Esophagus mucosa (tissue), 1 donor: ENCODE measurements at places on chromosomes 6 and 20. TPM values are rescaled to one million over a fixed set of nuclear protein-coding genes. Genes with fewer than 3 reads are reported as not detected.

- no peak for ATAC-seq
Measured at GRCh38 chr6:14081126-14081525, 36.4 kb upstream of the CD83 start.

- ATAC-seq: no peak
Measured at GRCh38 chr6:125189494-125189893, 35.9 kb downstream of the TPD52L1 start.

DNA sequence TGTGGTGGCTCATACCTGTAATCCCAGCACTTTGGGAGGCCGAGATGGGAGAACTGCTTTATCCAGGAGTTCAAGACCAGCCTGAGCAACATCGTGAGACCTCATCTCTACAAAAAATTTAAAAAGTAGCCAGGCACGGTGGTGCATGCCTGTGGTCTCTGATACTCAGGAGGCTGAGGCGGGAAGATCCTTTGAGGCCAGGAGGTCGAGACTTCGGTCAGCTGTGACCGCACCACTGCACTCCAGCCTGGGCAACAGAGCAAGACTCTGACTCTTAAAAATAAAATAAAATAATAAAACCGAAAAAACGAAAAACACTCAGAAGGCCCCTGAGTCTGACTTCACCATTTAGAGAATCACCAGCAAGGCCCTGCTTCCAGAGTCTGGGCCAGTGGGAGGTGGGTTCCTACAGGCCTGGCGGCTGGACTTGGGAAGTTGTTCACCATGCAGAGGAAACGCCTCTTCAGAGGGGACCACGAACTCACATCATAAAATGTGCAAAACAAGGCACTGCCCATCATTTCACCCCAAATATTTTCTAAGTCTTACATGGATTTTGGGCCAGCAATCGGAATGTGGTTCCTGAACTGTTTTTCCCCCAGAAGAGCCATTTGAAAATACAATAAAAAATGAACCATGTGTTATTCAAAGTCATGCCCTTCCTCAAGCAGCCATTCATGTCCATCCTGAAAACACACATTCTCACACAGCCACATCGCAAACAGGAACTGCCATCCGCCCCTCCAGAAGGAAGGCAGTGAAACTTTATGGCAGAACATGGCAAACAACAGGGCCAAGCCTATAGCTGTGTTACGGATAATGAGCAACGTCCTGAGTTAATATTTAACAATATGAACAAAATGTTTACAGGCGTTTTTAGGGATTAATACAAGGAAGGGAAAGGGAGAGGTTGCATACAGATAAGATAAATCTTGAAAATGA, 57.8 kb downstream of the SLC22A23 start:
- ATAC-seq: no peak

DNA sequence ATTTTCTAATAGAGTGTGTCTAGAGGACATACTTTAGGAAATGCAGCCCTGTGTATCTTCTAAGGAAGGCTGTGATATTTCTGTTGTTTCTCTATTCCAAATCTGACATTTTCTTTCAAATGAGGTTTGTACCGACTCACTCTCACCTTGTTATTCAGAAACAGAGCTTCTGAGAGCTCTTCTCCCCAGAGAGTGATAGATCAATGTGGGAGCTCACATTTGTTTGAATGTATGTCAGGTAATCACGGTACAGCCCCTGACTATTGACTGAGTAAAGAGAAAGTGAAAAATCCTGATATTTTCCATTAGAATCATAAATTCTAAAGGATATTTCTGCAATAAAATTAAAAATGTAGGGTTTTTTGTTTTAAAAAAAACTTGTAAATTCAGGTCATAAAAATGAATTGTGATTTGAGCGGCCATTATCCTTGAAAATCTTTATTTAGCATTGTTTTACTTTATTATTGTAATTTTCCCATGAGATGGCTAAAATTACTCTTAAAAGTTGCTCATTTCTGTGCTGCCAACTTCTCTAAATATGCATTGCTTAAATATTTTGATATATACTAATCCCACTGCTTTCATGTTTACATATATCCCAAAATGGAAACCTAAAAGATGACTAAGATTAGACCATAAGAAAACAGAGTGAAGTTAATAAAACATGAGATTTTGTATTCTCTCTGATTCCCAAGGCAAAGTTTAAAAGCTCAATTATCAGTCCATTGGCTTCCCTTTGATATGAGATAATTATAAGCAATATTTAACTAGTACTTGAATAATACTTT, 1226.8 kb upstream of the CITED2 start:
- ATAC-seq: no peak

Gene DDX43
- 0.56 TPM for total RNA-seq

Gene GPX5
- not detected for total RNA-seq

DNA sequence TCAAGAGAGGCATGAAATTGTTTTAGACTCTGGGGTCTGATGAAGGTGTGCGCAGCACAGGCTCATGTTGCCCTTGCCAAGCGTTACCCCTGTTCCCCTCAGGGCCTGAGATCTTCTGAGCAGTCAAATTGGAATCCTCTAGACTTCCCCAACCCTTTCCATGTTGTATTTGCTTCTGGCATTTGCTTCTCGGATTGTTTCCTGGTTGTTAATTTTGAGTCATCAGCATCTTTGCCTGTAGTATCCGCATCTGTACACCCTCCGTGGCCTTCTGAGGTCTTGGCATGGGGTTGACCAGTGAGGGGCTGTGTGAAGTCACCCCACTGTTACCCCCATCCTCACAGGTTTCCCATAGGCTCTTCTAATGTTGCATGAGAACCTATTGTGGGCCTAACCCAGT, 40.9 kb downstream of the SLC24A3 start:
- peak; percentile 10 for ATAC-seq

GRCh38 chr20:32112841-32113240, 3.3 kb downstream of the TM9SF4 start:
- ATAC-seq: peak; percentile 94

DNA sequence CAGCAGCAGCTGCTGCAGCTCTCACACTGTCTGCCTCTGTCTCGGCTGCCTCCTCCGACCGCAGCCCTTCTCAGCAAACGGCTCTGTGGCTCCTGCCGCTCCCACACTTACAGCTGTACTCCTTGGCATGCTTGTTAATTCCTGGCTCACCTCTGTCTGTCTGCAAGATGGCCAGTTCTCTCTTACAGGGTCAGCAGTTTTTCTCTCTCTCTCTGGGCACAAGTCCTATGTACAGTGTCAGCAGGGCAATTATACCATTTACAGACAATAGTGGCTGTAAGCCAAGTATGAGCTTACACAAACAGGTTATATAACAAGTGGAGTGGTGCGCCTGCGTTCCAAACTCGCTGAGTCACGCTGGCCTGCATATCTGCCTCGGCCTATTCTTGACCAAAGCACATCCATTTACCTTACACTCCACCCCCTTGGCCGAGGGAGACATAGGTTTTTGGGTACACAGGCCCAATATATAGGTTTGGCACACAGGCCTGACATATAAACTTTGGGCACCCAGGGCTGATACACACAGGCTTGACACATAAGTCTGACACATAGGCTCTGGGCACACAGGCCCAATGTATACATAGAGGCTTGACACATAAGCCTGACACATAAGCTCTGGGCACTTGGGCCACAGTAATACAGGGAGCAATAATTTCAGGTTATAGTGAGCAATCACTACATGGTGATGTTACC, 4.4 kb downstream of the ZKSCAN3 start:
- ATAC-seq: peak; percentile 91

DNA sequence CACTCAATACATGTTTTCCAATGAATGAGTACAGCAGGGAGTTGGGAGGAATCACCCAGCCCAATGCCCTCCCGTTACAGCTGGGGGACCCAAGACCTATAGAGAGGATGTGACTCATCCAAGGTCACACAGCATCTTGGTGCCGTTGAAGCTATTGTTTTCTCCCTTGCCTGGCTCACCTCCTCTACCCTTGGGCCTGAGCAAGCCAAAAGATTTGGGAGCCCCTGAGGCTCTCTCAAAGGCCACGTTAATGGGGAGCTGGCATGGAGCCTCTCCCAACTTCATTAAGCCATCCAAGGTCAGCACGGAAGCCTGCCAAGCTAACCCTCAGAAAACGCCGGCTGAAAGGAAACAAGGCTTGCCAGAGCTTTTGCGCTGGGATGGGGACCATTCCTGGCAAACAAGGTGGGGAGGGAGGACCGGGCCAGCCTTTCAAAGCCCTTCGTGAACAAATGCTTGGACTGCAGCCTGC, 30.4 kb downstream of the KCNB1 start:
- peak; percentile 27 for ATAC-seq

Gene TRIM10
- total RNA-seq: not detected

DNA sequence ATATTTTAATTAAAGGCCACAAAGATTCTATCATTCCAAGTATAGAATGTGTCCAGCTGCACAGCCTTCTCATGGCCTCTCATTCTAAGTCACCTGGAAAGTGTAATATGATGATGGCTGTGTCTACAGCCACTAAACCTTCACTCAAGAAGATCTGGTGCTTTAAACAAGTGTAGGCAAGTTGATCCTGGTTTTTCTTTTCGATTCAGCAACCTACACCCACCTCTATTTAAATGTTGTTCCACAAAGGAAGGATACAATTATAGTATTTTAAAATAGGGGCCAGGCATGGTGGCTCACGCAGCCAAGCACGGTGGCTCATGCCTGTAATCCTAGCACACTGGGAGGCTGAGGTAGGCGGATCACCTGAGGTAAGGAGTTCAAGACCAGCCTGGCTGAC, 25.5 kb upstream of the DST start:
- peak; percentile 13 for ATAC-seq

GRCh38 chr20:51042657-51043247, 19.8 kb upstream of the KCNG1 start:
- ATAC-seq: no peak

DNA sequence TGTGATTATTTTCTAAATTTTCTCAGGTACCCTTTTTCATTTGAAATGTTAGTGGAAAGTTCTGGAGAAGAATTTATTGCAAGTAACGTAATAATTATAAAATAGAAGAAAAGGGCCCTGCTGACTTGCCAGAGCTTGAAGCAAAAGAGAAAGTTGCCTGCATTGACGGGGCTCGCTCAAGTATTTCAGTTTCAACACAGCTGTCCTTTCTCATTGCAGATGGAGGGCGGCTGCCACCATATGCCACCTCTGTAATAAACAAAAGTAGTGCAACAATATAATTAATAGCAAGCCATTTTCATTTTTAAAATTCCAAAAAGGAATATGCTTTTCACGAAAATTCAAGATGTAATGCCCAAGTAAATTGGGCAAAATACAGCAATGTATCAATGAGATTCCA, 246.2 kb downstream of the PACRG start:
- ATAC-seq: no peak

DNA sequence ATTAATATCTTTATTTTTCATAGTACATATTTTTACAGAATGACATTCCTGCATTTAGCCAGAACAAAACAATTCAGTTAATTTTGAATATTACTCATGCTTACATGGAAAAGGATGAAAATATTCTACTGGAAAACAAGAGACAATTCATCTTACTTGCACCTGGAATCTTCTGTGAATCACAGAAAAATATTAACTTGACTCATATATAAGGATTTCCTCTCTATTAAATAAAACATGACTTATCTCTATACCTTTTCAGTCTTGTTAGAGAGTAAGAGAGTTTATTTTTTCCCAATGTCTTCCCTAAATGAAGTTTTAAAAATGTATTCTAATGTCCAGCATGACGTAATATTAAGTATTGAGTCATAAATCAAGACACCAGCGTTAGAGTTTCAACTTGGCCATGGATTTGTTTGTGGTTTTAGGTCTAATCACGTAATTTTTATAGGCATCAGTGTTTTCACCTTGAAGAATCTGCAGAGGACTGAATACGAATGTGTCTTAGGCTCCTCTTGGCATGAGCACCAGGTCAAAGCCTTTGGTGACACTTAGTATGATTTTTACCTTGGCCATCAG, 445.1 kb upstream of the JAG1 start:
- ATAC-seq: no peak

GRCh38 chr6:16229700-16230099, 8.7 kb upstream of the GMPR start:
- peak; percentile 42 for ATAC-seq

GRCh38 chr6:124993327-124993726, 31.1 kb downstream of the RNF217 start:
- ATAC-seq: peak; percentile 31

GRCh38 chr20:35434085-35435005, 3.7 kb downstream of the GDF5 start:
- ATAC-seq: no peak

DNA sequence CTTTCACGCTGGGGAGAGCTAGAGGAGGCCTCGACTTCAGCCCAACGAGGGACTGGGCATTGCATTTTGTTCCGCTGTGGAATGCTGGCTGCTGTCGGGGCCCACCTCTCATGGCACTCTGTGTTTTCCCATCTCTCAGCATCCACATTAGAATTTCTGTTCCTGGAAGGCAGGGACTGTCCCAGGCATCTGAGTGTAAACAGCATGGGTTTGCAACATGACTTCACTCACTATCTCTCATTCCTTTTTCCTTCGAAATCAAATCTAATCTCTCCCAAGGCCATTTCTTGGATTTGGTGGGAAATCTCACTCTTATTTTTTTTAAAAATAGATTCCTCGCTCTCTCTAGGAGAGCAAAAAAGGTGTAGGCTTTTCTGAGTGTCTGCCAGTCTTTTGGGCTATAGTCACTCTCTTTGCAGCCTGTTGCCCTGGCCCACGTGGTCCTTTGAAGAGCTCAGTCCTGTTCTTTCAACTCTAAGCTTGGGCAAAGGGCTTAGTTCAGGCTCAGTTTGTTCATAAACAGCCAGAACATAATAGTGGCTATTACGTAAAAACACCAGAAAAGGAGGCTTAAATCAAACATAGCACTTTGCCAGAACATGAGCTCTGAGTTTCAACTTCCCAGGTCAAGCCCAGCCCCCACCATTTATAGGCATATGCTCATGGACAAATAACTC, 284.6 kb upstream of the ZFP64 start:
- no peak for ATAC-seq

Gene ZFAND3
- 42.6 TPM for total RNA-seq

DNA sequence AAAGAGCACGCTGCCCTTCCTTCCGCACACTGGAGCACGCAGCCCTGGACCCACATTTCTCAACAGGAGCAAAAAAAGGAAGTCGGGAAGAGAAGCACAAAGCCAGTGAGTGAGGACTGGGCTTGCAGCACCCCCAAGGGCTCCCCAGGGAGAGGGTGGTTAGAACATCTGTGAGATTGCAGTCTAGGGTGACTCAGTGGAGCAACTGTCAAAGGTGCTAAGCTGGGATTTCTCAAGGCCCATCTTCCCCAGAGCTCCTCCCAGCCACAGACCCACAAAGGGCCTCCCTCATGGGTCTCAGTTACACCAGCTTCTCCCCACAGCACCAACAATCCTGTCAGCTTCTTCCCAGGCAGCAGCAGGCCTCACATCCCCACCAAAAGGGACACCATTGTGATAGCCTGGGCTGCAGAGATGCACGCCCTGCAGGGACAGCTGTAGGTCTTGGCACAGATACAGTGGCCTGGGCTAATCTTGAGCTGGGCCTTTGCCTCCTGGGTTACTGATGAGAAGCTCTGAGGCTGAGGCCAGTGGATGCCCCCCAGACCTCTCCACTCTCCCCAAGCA, 39.6 kb upstream of the CD93 start:
- peak; percentile 14 for ATAC-seq

Gene EYA4
- 0.20 TPM for total RNA-seq

- ATAC-seq: no peak
Measured at GRCh38 chr20:60078351-60079250, 120.4 kb downstream of the CDH26 start.

GRCh38 chr6:138404666-138405337, 779 bp downstream of the HEBP2 start:
- ATAC-seq: peak; percentile 5

Gene LSM2
- 45.0 TPM for total RNA-seq
